NCI-H1092 (cell line): ENCODE measurements at places on chromosomes 3 and 15.

DNA sequence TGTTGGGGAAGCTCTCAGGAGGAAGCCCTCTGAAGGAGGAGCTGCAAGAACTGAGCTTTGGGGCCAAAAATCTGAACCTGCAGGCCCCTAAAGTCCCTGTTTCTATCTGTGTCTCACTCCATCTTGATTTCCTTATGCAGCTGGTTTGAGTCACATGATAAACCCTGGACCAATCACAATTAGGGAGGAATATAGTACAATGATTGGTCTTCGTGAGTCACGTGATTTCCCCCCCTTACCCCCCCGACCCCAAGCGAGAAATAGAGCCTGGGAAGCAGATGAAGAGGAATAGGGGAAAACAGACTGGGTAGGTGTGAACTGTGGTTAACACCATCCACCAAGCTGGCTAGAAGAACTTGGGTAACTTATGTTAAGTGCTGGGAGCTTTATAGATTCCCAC lies 12.9 kb downstream of the CRABP1 start:
- DNase-seq, result no peak

DNA sequence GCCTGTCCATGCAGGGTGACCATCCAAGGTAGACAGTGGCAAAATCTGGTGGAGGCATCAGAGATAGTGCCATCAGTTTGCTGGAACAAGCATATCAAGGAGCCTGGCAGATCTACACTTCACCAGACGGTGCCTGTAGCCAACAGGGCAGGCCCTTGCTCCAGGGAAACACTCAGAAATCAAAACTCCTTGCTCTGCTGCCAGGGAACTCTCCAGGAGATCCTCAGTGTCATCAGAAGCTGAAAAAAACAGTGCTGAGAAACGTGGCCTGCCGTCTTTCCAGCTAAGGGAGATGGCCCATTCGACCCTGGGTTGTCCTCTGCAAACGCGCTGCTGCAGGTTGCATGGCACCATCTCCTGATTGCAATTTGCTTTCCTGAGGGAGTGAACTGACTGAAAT lies 30.5 kb upstream of the ATP13A3 start:
- DNase-seq, result no peak

DNA sequence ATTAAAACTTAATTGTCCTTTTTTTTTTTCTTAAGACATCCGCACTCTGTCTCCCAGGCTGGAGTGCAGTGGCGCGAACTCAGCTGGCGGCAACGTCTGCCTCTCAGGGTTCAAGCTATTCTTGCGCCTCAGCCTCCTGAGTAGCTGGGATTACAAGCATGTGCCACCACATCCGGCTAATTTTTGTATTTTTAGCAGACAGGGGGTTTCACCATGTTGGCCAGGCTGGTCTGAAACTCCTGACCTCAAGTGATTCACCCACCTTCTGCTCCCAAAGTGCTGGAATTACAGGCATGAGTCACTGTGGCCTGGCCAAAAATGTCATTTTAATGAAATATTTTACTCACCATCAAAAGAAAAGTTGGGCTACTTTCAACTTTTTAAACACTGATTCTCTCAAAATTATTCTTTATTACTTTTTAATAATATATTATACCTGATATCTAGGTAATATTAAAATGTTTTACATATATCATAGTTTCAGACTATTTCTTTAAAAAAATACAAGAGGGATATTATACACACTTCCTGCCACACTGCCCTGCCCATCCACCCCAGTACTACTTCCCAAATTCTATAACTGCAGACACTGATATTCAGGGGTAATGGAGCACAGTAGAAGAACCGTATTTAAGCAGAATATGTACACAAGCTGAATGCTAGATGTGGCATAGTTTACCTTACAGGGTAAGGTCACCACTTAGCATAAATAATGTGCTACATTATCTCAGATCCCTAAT lies 723.9 kb upstream of the ZNF385D start:
- DNase-seq, result no peak

DNA sequence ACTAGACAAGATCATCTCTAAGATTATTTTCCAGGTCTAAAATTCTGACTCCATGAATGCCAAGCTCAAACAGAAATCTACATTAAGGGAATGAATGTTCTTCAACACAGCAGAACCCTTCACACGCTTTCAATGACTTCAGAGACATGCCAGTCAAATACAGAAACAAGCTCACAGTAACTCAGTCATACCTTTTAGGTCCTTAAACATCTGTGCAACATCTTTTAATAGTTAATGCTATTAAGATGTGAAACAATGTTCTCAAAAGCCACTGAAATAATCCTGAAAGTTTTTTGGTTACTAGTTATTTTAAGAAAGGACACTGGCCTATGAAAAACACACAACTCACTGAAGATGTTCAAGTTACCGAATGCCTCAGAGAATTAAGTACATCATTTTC lies 2.5 kb downstream of the DLG1 start:
- no peak for DNase-seq

- DNase-seq, result no peak
Observed at GRCh38 chr3:5540532-5540931, 353.0 kb downstream of the EDEM1 start.

- DNase-seq, result no peak
Observed at GRCh38 chr3:102163818-102164154, 271.0 kb upstream of the ZPLD1 start.

DNA sequence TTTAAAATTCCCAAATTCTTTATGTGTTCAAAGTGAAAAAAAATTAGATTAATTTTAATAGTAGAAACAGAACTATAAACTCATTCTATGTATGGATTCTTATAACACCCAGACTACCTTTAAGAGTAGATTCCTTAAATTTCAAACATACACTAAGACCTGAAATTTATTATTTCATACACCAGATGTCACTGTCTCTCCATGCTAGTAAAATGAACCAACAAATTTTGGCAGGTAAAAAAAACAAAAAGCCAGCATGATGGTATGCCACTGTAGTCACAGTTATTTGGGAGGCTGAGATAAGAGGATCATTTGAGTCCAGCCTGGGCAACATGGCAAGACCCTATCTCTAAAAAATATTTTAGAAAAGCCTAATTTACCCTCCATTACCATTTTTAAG lies 461.3 kb upstream of the NAALADL2 start:
- DNase-seq, result no peak

DNA sequence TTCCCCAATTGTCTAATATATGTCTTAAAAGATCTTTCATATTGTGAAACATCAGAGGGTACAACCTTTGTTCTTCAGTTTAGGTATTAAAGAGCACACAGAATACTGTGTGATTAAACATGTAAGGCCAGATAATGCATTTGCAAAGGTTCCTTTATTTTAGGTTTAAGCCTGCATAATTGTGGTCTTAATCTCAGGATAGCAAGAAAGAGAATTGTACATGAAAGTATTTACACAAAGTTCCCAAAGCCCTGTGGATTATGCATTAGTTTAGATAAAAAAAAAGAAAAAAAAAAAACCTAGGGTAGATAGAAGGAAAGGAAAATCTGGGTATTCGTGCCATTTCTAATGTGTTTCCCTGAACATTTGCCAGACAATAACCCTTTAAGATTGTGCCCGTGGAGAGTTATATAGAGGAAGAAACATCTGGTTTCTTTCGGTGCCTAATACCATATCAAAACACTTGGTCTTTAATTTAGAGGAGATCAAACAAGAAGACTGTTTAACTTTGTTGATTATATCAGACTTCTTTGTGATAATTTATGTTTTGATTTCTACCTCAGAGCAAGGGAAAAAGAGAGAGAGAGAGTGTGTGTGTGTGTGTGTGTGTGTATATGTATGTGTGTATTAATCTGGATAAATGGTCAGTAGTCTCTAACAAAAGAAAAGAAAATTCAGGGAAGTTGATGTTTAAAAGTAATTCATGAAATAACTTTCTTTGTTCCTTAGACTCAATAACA lies 139.6 kb upstream of the CGNL1 start:
- DNase-seq, result no peak

GRCh38 chr3:111882194-111882593 lies 23.1 kb downstream of the PHLDB2 start:
- no peak for DNase-seq

- no peak for DNase-seq
Observed at GRCh38 chr3:112121577-112122547, 11.2 kb downstream of the GCSAM start.

- DNase-seq, result no peak
Observed at GRCh38 chr3:148077318-148077923, 620.3 kb upstream of the AGTR1 start.

GRCh38 chr3:9349321-9350117 lies 13.3 kb upstream of the THUMPD3 start:
- no peak for DNase-seq

DNA sequence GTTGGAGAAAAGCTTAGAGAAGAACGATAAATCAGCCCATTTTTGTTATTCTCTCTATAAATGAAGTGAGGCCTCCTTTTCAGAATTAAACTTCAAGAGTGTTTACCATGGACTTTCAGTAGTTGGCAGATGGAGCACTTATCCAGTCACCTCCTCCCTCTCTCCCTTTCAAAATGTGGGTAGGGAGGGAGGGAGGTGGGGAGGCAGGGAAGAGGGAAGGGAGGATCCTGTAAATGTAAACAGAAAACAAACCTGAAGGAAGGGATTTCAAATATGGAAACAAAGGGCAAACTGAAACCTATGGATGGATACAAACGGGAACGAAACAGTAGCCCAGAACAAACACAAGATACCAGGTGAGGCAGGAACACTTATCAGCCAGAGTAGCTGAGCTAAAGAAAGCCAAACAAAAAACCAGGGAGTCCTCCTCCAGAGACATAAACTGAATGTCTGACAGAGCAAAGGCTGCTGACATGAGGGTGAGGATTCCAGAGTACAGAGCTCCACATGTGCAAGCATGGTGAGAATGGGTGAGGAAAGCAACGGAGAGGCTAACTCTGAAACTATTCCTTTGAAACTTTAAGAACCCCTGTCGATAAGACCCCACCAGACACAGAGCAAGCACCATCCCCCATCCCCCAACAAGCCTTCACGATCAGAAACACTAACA lies 41.0 kb upstream of the GP5 start:
- DNase-seq, result peak; percentile 30

- DNase-seq, result no peak
Observed at GRCh38 chr3:129014148-129014547, 13.0 kb downstream of the EFCC1 start.

DNA sequence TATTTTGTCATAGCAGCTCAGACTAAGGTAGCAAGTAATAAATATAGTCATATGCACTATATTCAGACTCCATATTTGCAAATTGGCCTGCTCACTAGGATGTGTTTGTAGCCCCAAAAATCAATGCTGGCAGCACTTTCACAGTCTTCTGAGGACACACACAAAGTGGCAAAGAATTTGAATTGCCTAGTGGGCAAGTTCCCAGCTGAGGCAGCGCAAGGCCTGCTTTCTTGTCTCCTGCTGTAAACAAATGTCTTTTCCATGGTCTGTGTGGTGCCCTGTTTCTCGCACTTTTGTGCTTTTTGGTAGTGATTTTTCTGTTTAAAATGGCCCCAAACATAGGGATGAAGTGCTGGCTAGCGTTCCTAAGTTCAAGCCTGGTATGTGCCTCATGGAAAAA lies 416.0 kb downstream of the OCA2 start:
- no peak for DNase-seq

DNA sequence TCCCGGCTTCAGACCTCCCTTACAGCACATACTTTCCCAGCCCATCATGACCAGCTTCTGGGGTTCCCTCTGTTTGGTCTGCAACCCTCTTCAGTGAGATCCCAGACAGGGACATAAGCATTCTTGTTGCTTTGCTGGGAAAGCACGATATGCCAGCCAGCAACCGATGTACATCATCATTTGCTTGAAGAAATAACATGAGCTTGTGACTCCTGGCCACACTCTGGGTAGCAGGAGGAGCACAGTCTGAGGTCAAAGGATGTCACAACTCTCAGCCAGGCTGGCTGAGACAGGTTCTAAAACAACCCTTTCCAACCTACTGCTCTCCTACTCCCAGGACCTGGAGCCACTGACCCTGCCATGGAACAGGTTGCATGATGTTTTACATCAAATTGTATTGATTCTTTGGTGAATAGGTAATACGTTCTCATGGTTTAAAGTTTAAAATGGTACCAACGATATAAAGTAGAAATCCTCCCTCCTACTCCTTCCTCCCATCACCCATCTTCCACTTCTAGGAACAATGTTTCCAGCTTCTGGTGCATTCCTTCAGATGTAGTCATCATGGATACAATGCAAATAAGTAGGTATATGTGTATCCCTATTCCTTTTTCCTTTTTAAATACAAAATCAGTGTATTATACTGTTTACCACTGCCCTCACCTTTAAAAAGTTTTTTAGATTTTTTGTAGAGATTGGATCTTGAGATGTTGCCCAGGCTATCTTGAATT lies 190.3 kb downstream of the OPA1 start:
- no peak for DNase-seq

- DNase-seq, result no peak
Observed at GRCh38 chr3:149363053-149363452, 14.4 kb downstream of the TM4SF1 start.

GRCh38 chr3:52395503-52395865 lies 49.4 kb downstream of the SEMA3G start:
- DNase-seq, result no peak

GRCh38 chr3:47669026-47669749 lies 90.5 kb upstream of the CSPG5 start:
- no peak for DNase-seq

DNA sequence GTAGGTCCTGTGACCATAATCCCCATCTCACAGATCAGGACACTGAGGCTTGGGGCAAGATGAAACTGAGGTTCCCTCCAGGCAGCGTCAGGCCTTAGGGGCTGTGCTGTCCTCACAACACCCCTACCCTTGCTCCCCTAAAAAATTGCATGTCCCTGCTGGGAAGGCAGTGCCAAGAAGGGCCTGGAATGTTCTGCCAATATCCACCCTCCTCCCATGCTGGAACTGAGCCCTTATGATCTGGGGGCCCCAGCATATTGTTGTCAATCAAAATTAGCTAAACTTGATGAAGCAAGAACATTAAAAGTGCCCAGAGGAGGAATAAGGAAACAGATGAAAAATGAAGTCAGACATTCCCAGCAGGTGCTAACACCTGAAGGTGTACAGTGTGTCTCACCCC lies 13.4 kb upstream of the RTP3 start:
- no peak for DNase-seq

GRCh38 chr3:170531657-170532335 lies 54.1 kb downstream of the SLC7A14 start:
- no peak for DNase-seq

GRCh38 chr3:42067326-42067725 lies 23.8 kb upstream of the TRAK1 start:
- DNase-seq, result no peak

DNA sequence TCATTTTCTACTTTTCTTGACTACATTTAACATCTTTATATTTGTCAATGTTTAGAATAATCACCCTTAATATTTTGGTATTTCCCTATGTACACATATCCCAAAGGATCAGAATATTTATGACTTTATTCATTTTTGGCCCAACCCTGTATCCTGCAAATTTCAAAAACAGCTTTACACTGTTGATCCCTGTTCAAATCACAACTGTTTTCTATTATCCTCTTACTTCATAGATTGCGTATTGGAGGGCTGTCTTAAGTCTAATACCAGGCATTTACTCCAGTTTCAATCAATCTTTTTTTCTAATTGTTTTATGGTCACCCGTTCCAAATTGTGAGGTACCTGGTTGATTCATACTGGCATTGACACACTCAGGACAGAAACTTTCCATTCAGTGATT lies 107.9 kb downstream of the RPL22L1 start:
- DNase-seq, result no peak

- DNase-seq, result no peak
Observed at GRCh38 chr3:12655701-12656100, 8.2 kb downstream of the RAF1 start.
